ENCODE measurements at places on chromosomes 7 and 10.

GRCh38 chr7:2866601-2867000 lies 22.5 kb upstream of the GNA12 start:
- DNase-seq, result no peak

- peak; percentile 22 for DNase-seq
Measured at GRCh38 chr10:6173203-6173602, 29.5 kb upstream of the PFKFB3 start.

DNA sequence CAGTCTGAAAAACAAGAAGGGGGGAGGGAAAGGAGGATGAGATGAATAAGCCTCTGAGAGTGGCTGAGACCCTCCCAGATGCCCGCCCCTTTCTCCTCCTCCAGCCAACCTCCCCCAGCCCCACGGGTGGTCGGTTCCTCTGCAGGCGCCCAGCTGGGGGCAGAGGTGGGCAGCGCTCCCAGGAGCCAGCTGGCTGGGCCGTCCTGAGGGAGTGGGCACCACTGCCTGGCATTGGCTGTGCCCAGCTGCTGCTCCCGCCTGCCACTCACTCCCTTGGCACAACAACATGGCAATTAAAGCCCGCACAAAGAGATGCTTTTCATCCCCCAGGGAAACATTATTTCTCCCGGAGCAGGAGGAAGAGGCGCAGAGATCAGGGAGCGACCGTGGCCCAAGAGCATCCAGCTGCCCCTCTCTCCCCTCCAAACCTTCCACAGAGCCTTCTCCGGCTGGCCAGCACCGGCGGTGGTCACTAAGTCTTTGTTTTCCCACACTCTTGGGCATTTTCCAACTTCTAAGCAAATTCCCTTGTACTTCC lies 107.2 kb downstream of the SPDYE5 start:
- no peak for DNase-seq

DNA sequence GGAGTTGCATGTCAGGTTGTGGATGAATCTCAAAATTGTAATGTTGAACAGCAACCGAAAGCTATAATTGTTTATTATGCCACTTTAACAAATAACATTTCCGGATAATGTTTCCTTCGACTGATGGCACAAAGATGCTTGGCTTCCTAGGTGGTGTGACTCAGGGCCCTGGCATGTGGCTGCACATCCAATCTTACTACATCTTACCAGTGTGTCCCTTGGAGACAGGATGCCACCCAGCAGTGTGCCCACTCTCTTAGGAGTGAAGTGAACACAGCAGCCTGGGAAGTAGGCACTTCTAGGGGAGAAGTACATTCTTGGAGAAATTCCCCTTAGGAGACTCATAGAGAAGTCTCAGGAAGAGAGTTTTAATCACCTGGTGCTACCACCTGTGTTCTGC lies 33.0 kb upstream of the GPR26 start:
- no peak for DNase-seq

GRCh38 chr10:118355234-118355633 lies 13.1 kb upstream of the FAM204A start:
- DNase-seq, result no peak

DNA sequence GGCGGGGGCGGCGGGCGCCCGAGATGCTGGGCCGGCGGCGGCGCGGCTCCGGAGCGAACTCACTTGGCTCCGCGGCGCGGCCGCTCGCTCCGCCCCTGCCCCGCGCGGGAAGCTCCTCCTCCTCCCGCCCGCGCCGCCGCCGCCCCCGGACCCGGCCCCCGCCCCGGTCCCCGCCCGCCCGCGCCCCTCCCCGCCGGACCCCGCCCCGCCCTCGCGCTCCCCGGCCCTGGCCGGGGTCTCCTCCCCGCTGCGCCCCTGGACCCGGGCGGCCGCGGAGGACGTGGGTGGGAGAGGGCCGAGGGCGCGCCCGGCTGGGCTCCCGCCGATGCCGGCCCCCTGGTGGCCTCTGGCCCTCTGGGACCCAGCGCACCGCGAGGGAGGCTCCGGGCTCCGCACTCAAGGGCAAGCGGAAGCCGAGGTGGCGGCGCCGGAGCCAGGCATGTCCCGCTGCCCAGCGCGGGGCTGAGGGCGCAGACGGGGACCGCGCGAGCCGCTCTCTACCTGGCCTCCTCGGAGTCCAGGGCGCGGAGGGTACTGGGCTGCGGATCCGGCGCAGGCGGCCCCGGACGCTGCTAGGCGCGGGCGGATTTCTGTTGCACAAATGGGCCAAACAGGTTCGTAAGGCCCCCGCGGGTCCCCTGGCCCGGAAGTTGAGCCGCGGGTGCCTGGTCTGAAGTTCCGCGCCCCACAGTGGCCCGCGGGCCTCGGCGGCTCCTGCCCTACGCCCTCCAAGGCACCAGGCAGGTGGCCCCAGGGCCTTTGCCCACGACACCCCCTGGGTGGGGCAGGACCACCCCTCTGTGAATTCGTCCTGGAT lies at the start of gene TCERG1L:
TCERG1L (minus strand) TSS at position 61 of the 817 bp plus-strand sequence. CDS start 86 bp downstream, outside the sequence.
- no peak for DNase-seq

DNA sequence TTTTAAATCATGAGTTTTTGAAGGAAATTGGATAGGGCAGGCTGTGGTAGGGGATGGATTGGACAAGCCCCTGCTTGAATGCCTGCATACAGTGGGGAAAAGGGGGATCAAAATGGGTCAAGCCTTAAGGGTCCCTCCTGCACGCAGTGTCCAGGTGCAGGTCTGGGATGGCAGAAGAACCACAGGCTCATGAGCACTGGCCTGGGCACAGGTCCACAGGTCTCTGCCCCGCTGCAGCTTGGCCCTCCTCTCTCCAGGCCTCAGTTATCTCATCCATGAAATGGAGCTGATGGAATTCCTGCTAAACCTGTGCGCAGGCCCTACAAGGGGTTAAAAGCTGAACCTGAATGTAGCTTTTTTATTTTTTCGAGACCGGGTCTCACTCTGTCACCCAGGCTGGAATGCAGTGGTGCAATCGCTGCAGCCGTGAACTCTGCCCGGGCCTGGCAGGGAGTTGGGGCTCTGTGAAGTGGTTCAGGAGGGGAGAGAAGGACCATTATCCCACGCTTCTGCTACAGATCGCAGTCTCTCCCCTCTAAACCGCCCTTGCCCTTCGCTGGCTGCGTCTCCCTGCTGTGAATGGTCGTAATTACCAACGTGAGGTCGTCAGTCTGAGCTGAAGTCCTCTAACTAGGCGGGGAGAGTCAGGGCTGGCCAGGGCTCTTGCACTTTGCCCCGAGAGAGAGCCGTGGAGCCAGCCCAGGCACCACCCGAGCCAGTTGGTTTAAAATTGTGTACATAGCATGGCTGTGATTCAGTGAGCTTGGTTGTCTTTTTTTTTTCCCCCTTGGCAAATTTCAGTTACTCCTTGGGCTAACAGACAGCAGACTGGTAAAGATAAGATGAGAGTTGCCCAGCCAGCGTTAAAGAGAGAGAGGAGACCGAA lies 77.5 kb upstream of the GTF2I start:
- no peak for DNase-seq

DNA sequence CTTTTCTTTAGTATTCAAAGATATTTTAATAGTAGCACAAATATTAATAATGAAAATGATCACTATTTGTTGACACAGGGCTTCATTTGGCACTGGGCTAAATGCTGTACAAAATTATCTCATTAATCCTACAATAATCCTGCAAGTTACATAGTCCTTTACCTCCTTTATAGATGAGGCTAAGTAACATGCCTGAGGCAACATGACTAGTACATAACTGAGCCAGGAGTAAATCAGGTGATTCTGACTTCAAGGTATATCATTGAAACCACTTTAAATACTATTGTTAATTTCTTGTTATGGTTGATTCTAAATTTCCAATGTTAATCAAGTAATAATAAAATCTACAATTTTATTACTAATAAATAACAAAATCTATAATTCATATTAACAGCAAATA lies 39.8 kb downstream of the SEM1 start:
- DNase-seq, result no peak

DNA sequence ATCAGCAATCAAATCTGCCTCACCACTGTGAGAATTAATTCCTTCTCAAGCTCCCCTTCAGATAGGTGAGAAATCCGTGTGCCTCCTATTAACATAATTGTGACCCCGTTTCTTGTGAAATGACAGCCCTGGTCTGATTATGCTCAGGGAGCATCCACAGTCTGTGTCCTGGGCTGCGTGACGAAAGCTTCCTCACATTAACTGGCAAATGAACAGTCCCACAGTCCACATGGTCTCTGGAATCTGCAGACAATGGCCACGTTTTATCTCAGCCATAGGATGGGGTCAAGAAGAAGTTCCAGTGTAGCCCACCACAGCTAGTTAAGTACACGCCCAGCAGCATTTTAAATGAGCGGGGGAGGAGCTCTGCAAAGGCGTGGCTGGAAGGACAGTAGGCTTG lies 229.2 kb downstream of the RPS24 start:
- DNase-seq, result no peak

DNA sequence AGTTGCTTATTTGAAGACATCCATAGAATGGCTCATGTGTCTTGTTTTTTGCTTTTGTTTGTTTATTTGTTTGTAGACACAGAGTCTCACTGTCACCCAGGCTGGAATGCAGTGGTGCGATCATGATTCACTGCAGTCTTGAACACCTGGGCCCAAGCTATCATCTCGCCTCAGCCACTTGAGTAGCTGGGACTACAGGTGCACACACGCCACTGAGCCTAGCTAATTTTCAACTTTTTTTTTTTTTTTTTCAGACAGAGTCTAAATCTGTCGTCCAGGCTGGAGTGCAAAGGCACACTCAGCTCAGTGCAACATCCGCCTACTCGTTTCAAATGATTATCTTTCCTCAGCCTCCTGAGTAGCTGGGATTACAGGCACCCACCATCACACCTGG lies 83.3 kb upstream of the KLF6 start:
- no peak for DNase-seq

DNA sequence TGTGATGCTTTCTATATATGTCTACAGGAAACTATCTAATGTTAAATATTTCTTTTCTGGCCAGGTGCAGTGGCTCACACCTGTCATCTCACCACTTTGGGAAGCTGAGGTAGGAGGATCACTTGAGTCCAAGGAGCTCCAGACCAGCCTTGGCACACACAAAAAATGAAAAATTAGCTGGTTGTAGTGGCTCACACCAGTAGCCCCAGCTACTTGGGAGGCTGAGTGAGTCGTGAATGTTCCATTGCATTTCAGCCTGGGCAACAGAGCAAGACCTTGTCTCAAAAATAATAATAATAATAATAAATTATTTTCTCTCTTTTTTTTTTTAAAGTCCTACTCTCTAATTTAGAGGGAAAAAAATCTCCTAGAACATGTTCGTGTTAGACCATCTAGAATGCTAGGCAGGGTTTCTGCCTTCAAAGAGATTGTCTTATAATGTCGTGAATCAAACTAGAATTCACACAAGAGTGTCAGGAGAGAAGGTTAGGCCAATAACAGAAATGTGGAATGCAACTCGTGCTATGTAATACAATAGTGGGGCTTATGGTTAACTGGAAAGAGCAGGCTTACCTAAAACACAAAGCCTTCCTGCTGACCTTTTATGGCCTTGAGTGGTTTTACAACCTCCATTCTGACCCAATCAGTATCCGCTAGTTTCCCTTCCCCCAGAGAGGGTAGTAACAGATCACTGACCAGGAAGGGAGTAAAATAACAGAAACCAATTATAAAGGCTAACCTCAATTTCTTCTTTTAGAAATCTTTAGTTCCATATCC lies 46.3 kb downstream of the MYOF start:
- DNase-seq, result no peak

- DNase-seq, result no peak
Measured at GRCh38 chr7:28020302-28020940, 160.2 kb downstream of the JAZF1 start.

GRCh38 chr10:80159166-80159873 lies 26.8 kb downstream of the PLAC9 start:
- DNase-seq, result no peak

DNA sequence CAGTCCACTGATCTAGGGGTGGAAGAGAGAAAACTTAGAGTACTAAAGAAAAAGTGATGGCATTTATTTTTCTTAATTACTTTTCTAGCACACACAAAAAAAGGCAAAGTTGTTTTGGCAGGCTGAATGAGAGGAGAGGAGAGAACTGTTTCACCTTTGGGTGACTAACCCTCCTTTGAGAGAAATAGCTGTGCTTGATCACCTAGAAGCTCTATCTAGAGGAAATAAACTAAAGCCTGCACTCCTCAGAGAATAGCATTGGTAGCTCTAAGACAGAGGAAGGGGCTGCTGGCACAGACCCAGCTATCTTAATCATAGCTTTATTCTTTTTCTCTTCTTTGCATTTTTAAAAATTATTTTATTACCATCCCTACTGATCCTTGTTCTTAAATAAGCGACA lies 6.3 kb downstream of the TMEM243 start:
- no peak for DNase-seq

GRCh38 chr7:157273208-157274093 lies 63.4 kb upstream of the DNAJB6 start:
- DNase-seq, result peak; percentile 42

DNA sequence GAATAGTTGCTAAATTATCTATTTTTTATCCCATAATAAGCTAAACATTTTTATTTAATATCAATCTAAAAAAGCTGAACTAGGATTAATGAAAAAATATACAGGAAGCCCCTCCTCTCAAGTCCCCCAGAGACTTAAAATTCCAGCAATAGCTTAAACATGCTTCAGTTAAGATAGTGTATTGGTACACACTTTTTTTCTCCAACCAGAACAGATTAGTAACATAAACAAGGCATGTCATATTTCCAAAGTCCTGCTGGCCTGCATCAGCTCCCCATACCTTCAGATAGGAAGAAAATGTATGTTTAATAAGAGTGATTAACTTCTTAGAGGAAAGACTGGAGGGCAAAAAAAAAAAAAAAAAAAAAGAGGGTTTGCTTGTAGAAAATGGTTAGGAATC lies 7.1 kb downstream of the TBX20 start:
- no peak for DNase-seq

GRCh38 chr10:13794992-13795612 lies 208.3 kb downstream of the PRPF18 start:
- DNase-seq, result no peak

GRCh38 chr10:69861251-69862240 lies 59.8 kb downstream of the COL13A1 start:
- no peak for DNase-seq

GRCh38 chr7:105173586-105173985 lies 159.6 kb downstream of the KMT2E start:
- DNase-seq, result no peak

- DNase-seq, result no peak
Measured at GRCh38 chr7:83038787-83039186, 123.9 kb downstream of the PCLO start.

- DNase-seq, result no peak
Measured at GRCh38 chr7:80392229-80393169, 119.4 kb downstream of the GNAT3 start.

GRCh38 chr10:46515366-46515765 lies 41.1 kb downstream of the GPRIN2 start:
- DNase-seq, result no peak

Measured in central memory CD8-positive, alpha-beta T cell (primary cell).